NCI-H1092 (cell line): ENCODE measurements at places on chromosomes 1 and 21.

- DNase-seq, result no peak
Observed at GRCh38 chr1:79827446-79827845, 820.9 kb upstream of the ADGRL4 start.

DNA sequence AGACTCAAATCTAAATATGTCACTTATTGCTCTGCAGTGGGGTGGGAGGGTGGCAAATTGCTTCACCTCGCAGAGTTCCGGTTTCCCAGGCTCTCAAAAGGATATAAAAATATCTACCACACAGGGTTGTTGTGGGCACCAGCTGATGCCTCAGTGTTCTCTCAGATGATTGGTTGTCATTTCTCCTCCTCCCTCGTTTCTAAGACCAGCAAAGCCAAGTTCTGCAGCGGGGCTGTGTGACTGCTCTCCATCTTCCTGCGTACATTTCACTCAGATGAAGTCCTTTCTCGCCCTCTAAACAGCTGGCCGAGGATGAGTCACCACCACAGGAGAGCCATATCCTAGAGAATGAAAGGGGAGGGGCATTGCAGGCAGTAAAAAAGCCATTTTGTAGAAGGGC, 35.0 kb upstream of the VWA5B1 start:
- no peak for DNase-seq

DNA sequence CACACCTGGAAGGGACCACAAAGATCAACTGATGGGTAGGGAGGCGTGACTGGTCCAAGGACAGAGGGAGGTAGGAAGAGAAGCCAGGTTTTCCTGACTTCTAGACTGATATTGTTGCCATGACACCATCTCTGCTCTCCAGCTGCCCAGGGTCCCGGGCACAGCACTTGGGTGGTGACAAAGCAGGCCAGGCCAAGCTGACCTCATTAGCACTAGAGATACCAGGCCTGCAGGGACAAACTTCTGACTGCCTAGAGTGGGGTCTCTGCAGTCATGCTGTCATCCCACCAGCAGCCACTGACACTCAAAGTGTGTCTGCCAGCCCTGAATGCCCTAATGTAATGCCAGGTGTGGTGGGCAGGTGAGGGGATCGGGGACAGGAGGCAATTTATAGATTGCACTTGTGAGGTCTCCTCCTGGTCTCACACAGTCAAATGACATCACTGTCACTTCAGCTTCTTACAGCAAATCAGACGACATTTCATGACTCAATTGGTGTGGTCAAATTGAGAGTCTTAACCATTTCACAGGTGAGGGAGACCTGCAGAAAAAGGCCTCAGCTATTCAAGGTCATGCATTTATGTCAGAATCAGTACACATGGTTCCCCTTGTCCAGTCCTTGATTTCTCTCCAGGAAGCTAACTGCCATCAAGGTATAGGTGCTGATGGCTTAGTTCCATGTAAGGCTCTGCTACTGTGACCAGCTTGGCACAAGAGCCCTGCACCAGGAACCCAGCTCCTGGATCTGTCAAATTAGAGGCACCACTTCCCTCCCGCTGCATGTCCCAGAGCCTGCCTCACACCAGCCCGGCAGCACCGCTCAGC, 2.7 kb downstream of the SLC9A1 start:
- DNase-seq, result no peak

GRCh38 chr1:104019675-104020049, 270.0 kb downstream of the AMY1C start:
- no peak for DNase-seq

DNA sequence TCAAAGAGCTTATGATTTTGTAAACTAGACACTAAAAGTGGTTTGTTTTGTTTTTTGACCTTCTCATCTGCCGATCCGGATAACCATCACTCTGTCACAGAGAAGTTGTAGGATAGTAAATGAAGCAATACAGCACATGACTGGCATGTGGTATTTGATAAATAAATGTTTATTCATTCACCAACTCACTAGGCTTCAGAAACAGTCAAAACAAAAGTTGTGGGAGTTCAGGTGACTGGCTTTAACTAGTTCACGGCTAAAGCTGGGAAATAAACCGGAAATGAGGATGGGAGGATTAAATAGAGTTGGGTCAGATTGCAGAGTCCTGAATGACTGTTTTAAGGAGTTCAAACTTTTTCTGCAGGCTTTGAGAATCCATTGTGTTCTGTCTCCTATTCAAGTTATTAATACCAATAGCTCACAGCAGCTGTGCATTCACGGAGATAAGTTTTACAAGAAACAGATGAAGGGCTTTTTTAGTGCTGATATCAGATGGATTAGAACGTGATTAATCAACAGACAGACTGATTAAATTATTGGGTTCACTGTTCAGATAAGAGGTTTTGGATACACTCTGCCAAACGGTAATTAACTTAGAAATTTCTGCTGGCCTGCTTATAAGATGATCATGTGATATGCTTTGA, 463.3 kb downstream of the DPYD start:
- no peak for DNase-seq
